ENCODE measurements at places on chromosomes 13 and 19. TPM values are rescaled to one million over a fixed set of nuclear protein-coding genes. Genes with fewer than 3 reads are reported as not detected.

GRCh38 chr19:1167687-1168571, 6.1 kb downstream of the SBNO2 start:
- H3K27me3 ChIP-seq = no peaks in the 10 kb centered on the region
- no peak for DNase-seq
- no peak overlapping the region for H3K27ac ChIP-seq

GRCh38 chr13:23547000-23547590, 23.1 kb upstream of the TNFRSF19 start:
- peak overlapping the region; percentile 54 for H3K27ac ChIP-seq
- peaks cover 3% of the 10 kb centered on the region for H3K4me1 ChIP-seq
- no peaks in the 10 kb centered on the region for H3K27me3 ChIP-seq
- peak overlapping the region; percentile 50 for H3K4me3 ChIP-seq

GRCh38 chr19:29211562-29212355, 1.2 kb downstream of the UQCRFS1 start:
- peaks cover 7% of the 10 kb centered on the region for H3K4me1 ChIP-seq
- peak; percentile 2 for DNase-seq
- peak overlapping the region; percentile 85 for H3K4me3 ChIP-seq
- no peaks in the 10 kb centered on the region for H3K27me3 ChIP-seq
- H3K36me3 ChIP-seq = peaks cover 6% of the 10 kb centered on the region

GRCh38 chr13:111555268-111555808, 234.9 kb downstream of the TEX29 start:
- H3K36me3 ChIP-seq = no peaks in the 10 kb centered on the region
- peaks cover 4% of the 10 kb centered on the region for H3K4me1 ChIP-seq
- peaks cover 4% of the 10 kb centered on the region for H3K27me3 ChIP-seq
- no peak overlapping the region for H3K4me3 ChIP-seq

GRCh38 chr13:27304099-27304498, 33.5 kb downstream of the RASL11A start:
- H3K4me1 ChIP-seq = no peaks in the 10 kb centered on the region
- H3K27me3 ChIP-seq = no peaks in the 10 kb centered on the region
- no peak overlapping the region for H3K4me3 ChIP-seq
- DNase-seq = no peak

- no peak overlapping the region for H3K4me3 ChIP-seq
- no peaks in the 10 kb centered on the region for H3K36me3 ChIP-seq
- DNase-seq = peak; percentile 10
- no peaks in the 10 kb centered on the region for H3K27me3 ChIP-seq
- H3K4me1 ChIP-seq = no peaks in the 10 kb centered on the region
These were observed 38.8 kb downstream of the FGF9 start for GRCh38 chr13:21709697-21710096.

DNA sequence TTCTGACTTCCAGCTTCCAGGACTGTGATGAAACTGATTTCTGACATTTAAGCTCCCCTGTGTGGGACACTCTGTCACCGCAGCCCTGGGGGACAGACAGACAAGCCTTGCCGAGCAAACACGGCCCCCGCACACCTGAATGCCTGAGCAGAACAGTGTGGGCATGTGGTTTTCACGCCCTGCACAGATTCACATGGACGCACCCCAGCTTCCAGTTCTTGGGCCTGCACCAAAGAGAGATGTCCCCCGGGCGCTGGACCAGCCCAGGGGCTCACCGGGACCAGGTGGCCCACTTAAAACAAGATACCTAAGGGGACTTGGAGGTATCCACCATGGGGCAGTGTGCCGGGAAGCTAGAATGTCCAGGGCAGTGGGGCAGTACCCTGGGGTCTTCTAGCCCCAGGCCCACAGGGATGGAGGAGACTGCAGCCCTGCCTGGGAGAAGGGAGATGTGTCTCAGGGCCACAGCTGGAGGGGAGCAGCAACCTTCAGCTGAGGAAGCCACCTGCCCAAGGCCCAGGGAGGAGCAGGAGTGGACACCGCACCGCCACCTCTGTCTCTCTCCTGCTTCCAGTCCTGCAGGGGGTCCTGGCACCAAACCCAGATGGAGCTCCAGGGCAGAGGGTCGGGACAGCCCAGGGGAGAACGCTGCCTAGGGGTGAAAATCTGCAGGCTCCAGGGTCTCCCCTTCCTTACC, 50.5 kb downstream of the SOX1 start:
- no peaks in the 10 kb centered on the region for H3K36me3 ChIP-seq
- DNase-seq = no peak
- no peak overlapping the region for H3K4me3 ChIP-seq
- H3K27me3 ChIP-seq = peaks cover 64% of the 10 kb centered on the region
- H3K27ac ChIP-seq = no peak overlapping the region

DNA sequence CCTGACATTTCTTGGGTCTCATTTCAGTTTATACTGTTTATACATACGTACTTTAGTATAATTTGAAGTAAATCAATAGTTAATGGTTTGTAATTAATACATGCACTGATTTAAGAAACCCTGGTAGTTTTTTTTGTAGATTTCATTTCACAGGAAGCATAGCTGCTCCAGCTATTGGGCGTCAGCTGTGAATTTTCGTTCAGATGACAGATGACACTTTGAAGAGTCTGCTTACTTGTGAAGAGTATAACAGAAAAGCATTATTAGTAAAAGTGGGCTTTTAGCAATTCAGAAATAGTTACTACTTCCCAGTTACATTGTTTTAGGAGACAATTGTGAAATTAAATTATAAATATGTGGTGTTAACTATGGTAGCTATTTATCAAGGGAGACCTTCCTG, 44.4 kb downstream of the METTL21C start:
- DNase-seq = no peak
- no peaks in the 10 kb centered on the region for H3K27me3 ChIP-seq
- peaks cover 29% of the 10 kb centered on the region for H3K36me3 ChIP-seq
- no peak overlapping the region for H3K27ac ChIP-seq

Gene CYP2A13
- not detected for total RNA-seq

Gene GRIK5
- total RNA-seq = 1.3 TPM

Gene TMEM38A
- 86.7 TPM for total RNA-seq

Gene UBE2L5
- 0.18 TPM for total RNA-seq

Gene ZNF543
- total RNA-seq = 13.8 TPM
